ENCODE measurements at places on chromosomes 1 and 21. TPM values are rescaled to one million over a fixed set of nuclear protein-coding genes. Genes with fewer than 3 reads are reported as not detected.

DNA sequence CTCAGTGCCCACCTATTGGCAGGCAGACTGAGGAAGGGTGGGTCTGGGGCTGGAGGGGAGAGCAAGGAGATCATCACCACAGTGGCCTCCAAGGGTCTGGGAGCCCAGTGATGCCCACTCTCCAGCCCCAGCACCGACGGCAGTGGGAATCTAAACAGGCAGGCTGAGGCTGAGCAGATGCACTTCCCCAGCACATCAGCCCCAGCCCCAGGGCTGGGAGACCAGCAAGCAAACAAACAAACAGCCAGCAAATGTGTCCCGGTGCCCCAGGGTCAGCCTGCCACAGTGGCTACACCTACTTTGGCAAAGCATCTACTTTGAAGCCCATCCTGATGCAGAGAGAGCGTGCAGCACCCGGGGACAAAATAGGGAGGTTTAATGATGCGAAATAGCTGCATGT, 216.3 kb upstream of the ZC3H12A start:
- DNase-seq, result no peak

SGIP1 gene
- 3.5 TPM for total RNA-seq

- DNase-seq, result no peak
Observed at GRCh38 chr1:172354291-172355274, 65.9 kb upstream of the C1orf105 start.

CLEC20A gene
- not detected for total RNA-seq

SNRNP40 gene
- 73.4 TPM for total RNA-seq

FAM110D gene
- total RNA-seq, result 6.2 TPM

GRCh38 chr1:201905234-201905890, 16.7 kb downstream of the SHISA4 start:
- DNase-seq, result no peak

CFHR5 gene
- not detected for total RNA-seq

IARS2 gene
- total RNA-seq, result 57.7 TPM

- no peak for DNase-seq
Observed at GRCh38 chr1:201553496-201554189, 14.7 kb downstream of the NAV1 start.

CDCA8 gene
- total RNA-seq, result 0.15 TPM

MTF1 gene
- 5.0 TPM for total RNA-seq

DNA sequence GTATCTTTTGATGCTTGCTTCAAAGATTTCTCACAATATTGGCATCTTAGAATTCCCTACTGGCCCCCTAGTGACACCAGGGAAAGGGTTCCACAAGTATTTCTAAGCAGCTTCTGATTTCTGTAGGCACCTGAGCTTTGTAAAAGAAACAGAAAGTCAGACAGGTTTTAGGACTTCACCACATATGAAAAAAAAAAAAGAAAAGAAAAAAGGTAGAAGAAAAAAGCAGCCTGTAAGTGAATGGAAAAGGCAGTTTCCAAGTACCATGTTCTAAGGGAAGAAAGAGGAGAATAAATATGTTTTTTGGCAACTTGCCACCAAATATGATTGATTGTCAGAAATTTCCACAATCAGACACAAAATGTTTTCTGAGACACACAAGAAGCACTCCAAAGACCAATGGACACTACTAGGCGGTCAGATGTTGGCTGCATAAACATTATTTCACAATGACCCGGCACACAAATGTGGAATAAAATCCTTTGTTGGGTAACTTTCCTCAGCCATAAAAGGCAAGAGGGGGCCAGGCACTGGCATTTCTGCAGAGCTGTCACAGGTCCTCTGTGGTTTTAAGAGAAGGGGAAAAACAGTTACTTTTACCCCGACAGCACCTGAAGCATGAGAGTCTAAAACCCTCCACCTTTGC, 12.7 kb upstream of the CPLANE2 start:
- DNase-seq, result peak; percentile 48

GRCh38 chr1:78683079-78683478, 33.4 kb downstream of the IFI44 start:
- DNase-seq, result no peak

DNA sequence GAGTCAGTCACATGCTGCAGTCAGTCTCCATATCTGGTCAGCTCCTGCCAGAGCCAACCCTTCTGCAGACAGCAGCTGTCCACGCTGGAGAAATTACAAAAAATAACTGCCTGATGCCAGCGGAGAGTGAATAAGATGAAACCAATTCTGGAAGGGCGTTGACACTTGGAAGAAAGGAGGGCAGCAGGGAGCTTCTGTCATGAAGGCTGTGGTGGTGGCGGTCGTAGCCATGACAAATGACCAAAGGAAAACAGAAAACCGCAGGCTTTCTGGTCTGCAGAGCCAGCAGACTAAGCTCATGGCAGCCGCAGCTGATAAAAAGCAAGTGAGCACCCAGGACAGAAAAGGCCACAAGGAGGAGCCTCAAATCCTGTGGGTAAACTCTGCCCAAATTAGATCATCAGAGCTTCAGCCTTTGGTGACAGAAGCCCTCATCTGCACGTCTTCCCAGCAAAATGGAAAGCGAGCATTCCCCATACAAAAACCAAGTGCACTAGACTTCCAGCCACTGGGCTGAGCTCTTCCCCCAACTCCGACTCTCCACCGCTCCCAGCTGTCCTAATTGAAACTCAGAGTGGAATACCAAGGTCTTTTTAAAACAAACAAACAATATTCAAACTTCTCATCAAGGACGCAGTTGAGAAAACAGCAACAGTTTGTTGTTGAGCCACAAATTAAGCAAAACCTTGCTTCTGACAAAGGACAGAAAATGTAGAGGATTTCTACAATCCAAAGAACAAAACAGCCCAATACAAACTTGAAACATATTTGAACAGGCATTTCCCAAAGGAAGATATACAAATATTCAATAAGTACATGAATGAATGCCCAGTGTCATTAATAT, 28.7 kb downstream of the RSPH1 start:
- DNase-seq, result no peak

GRCh38 chr1:230048322-230048721, 18.7 kb upstream of the GALNT2 start:
- no peak for DNase-seq

CD247 gene
- 2.0 TPM for total RNA-seq

WNT4 gene
- not detected for total RNA-seq

DNA sequence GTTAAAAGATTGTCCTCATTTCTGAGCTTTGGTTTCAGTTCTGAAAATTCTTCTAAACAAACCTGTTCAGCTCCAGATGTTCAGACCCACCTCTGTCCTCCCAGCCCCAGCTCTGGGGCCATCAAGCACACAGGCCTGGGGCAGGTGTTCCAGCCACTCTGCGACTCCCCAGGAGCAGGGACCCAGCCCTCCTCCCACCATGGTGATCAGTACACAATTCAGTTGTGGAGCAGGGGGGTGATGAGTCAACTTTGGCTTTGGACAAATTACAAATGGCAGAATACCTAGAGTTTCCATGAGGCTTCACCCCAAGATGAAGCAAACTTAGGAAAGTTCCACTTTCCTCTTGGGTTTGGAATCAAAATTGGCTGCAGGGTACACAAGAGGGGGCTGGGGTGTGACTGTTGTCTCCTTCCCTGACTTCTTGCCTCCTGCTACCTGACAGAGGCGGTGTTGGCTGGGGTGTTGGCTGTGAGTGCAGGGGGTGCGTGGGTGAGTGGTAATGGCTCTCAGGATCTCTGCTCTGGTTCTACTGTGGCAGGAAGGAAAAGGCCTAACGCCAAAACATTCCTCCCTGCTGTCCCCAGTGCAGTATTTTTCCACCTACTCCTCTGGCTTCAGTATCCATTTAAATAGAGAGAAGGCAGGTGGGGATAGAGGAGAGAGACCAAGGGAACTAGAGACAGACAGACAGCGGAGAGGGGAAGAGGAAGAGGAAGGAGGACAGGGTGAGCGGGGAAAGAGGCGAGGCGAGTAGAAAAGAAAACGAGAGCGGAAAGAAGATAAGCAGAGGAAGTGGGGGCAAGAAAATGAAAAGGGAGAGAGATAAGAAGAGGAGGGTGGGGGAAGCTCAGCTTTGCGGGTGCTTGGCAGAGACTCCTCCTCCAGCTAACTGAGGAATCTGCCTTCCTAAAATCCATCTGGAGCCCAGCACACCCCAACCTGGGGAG, 20.6 kb upstream of the LRRN2 start:
- DNase-seq, result no peak

GRCh38 chr1:168287237-168287664, 6.6 kb downstream of the TBX19 start:
- no peak for DNase-seq

GRCh38 chr1:201072922-201073321, 39.3 kb downstream of the CACNA1S start:
- DNase-seq, result no peak

GLUL gene
- 1,940 TPM for total RNA-seq

DNA sequence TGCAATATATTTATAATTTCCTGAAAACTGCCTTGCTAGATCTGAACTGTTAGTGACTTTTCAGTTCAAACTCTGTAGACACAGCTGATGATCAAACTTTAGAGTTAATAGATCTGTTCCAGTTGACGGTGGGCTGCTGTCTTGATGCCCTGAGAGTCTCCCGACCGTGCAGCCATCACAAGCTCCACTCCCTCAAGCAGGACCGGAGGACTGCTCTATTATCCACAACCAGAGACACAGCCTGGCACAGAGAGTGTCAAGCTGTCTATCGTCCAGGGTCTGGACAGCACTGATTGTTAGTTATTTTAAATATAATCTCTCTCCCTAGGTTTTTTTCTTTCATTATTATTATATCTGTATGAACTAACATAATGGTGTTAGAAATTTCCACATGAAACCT, 8.0 kb downstream of the CHODL start:
- no peak for DNase-seq

GRCh38 chr1:204971517-204972336, 71.3 kb upstream of the CNTN2 start:
- DNase-seq, result no peak

GJA8 gene
- not detected for total RNA-seq

NTNG1 gene
- total RNA-seq, result 0.32 TPM

- no peak for DNase-seq
Observed at GRCh38 chr1:214249651-214250050, 31.3 kb upstream of the SMYD2 start.

GRCh38 chr1:167621780-167622313, 8.2 kb upstream of the RCSD1 start:
- no peak for DNase-seq

- no peak for DNase-seq
Observed at GRCh38 chr21:45496151-45496967, 45.9 kb downstream of the SLC19A1 start.

GRCh38 chr21:41961282-41961701, 7.5 kb upstream of the C2CD2 start:
- DNase-seq, result peak; percentile 19

PLEKHG5 gene
- total RNA-seq, result 7.0 TPM

DNA sequence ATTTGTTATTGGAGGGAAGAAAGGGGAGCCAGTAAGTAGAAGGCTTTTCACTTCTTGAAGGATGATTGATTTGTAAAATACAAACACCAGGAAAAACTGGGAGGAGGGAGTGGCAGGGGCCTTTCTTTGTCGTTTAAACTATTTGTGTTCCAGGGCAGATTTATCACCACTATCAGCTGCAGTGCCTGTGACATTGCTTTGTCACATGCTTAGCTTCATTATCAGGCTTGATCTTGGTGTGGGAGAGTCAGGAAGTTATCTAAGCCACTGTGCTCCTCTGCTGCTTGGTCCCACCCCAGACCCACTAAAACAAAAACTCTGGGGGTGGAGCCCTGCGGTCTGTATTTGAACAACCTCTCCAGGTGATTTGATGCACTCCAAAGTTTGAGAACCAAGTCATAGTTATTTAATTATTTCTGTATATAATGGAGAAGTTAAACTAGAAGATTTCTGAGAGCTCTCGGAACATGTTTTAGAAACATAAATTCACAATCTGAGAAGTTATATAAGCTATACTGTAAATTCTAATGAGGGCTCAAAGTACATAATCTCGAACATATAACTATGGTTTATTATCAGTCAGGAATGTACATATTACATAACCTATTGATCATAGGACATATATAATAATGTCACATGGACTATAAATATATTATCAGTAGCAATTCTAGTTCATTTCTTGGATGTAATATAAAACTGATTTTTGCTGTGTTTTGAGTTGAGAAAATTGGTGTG, 87.9 kb downstream of the CDC14A start:
- DNase-seq, result no peak

- DNase-seq, result no peak
Observed at GRCh38 chr1:231603598-231604275, 22.9 kb upstream of the DISC1 start.
